HT-29 (cell line): ENCODE measurements at places on chromosomes 2 and 18. TPM values are rescaled to one million over a fixed set of nuclear protein-coding genes. Genes with fewer than 3 reads are reported as not detected.

Gene LCT
- total RNA-seq, result not detected in 2 replicates

DNA sequence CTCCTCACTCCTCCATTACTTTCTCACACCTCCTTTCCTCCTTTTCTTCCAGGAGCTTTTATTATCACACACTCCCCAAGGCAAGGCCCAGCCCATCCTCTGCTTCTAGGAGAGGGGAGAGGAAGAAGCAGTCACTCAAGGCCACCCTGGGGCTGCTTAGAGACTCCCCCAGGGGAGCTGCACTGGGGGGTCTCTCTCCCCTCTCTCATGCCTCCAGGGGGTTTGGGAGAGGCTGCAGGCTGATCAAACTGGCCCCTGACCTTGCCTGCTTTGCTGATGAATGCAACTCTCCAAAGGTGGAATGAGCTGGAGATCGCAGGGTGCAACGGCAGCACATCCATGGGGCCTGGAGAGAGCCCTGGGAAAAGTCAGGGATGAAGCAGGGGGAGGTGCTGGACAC lies 216.9 kb downstream of the CELF4 start:
- no peak for DNase-seq

Gene MFSD6
- total RNA-seq, result 38.3 and 45.1 TPM in 2 replicates

Gene DYNAP
- not detected in 2 replicates for total RNA-seq

Gene HOXD10
- not detected in 2 replicates for total RNA-seq

GRCh38 chr2:39306626-39307025 lies 62.9 kb upstream of the CDKL4 start:
- DNase-seq, result no peak

- DNase-seq, result peak; percentile 91
These were observed 615 bp upstream of the CCNT2 start for GRCh38 chr2:134917888-134918525.

- no peak for DNase-seq
These were observed 118.9 kb upstream of the COL5A2 start for GRCh38 chr2:189298481-189298880.

- no peak for DNase-seq
These were observed 136.3 kb upstream of the SLC39A10 start for GRCh38 chr2:195520671-195521155.

DNA sequence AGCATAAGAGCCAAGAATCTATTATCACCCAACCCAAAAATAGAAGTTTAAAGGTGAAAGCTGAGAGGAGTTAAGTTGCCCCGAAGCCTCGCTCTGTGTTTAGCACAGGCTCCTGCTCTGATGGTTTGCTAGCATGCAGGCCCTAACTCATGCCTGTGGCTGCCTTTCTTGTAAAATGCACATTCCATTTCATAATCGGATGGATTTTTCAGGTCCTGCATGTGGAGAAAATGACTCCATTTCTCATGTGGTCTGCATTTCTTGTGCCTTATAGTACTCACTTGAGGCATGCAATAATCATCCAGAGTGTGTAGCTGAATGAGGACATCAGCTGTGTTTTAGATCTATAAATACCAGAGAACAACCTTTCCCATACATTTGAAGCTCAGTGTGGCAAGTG lies 381.8 kb downstream of the CPS1 start:
- DNase-seq, result no peak

DNA sequence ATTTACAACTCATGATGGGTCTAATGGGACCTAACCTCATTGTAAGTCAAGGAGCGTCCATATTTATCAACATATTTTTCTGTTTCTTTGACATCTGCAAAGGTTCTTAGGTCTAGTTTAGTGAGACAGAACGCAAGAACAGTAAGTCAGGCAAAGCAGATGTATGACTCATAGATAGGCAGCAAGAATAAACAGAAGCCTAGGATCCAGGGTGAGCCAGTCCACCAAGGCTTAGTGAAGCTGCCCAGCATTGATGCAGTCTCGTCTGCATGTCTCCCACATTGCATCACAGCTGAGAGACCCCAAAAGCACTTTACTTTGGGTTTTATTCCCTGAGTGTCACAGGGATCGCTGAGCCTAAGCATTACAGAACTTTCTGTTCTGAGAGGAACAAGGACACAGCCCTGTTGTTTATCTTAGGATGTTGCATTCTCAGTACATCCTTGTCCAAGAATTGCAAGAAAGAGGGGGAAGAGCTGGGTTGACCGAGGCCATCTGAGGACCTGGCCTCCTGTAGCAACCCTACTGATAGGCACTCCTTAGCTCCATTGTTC lies 29.6 kb upstream of the TMEM177 start:
- no peak for DNase-seq

- no peak for DNase-seq
These were observed 281.8 kb downstream of the GULP1 start for GRCh38 chr2:188573453-188573852.

Gene PCARE
- not detected in 2 replicates for total RNA-seq

DNA sequence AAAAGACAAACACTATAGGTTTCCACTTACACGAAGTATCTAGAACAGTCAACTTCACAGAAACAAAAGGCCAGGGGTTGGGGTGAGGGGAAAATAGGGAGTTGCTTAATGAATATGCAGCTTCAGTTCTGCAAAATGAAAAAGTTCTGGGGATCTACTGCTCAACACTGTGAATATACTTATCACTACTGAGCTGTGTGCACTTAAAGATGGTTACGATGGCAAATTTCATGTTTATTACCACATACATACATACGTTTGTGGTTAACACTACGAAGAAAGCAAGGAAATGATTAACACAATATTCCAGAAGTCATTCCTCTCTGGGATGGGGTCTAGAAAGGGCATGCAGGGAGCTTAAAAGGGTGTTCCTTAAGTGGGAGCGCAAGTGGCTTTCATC lies 19.3 kb downstream of the MBOAT2 start:
- no peak for DNase-seq

Gene MC4R
- total RNA-seq, result not detected in 2 replicates

- DNase-seq, result no peak
These were observed 28.2 kb downstream of the OSBPL1A start for GRCh38 chr18:24369426-24369825.

GRCh38 chr18:31356025-31356424 lies 20.6 kb upstream of the DSG4 start:
- DNase-seq, result no peak

DNA sequence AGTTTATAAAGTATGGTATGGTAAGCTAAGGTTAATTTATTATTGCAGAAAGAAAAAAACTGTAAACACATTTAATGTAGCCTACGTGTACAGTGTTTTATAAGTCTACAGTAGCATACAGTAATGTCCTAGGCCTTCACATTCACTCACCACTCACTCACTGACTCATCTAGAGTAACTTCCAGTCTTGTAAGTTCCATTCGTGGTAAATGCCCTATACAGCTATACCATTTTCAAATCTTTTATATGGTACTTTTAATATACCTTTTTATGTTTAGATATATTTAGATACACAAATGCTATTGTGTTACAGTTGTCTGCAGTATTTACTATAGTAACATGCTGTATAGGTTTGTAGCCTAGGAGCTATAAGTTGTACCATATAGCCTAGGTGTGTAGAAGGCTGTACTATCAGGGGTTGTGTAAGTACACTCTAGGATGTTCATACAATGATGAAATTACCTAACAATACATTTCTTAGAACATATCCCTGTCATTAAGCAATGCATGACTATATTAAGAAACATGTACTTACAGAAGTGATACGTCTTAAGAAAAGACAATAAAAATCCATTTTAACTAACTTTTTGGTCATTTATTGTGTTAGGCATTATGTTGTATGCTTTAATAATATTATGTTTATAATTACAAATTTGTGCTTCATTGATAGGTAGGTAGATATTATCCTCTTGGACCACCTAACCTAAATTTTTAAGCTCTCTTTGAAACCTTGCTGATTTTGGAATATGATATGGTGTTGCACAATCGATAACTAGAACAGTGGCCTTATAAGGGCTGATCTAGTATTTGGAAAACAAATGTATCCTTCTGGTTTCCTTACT lies 51.9 kb downstream of the VRK2 start:
- DNase-seq, result no peak

- DNase-seq, result no peak
These were observed 37.0 kb downstream of the CTIF start for GRCh38 chr18:48575658-48576456.

Gene OTOS
- total RNA-seq, result not detected in 2 replicates

Gene SH2D6
- 0.08 and 0.21 TPM in 2 replicates for total RNA-seq

DNA sequence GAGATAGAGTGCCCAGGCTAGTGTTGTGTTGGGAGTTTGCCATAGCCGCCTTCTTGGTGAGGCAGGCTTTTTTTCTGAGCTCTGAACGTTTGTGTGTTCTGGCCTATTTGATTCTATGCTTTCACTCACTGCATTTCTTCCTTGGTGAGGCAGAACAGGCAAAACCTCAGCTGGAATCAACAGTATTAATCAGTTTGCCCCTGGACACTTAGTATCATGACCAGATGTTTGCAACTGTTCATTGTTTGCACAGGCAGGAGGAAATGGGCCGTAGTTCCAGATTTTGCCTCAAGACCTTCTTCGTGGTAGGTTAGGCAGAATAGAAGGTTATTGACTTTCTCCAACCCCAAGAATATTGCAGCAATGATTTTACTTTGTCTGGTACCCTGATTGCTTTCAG lies 218.1 kb upstream of the RASGRP3 start:
- DNase-seq, result no peak

Gene BMP10
- total RNA-seq, result not detected in 2 replicates

DNA sequence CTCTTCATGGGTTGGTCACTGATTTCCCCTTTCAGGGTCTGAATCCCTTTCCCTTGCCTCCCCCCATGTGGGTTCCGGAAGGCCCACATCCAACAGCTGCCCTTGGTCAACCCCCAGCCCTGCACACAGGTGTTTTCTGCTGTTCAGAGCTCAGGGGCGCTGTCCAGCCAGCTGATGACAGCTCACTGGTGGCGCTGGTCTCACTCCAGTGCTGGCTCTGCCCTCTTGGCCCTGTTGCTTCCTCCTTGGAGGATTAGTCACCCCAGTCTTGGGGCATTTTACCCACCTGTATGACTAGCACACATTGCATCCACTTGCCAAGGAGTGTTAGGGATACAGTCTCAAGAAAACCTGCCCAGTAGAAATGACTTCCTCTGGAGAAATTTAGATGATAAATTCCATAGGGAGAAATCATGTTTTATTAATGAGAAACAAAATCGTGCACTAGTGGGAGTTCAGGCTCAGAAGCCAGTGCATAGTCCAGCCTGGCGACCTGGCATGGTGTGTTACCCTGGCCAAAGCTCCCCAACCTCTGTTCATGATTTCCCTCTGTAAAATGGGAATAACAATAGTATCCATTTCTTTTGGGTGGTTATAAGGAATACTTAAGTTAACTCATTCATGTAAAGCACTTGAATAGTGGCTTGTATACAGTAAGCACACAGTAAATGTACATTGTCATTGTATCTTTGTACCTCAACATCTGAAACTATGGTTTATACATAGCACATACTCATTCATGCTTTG lies 21.6 kb downstream of the CRIM1 start:
- DNase-seq, result peak; percentile 79

Gene GPR45
- total RNA-seq, result not detected in 2 replicates

Gene LRRTM1
- not detected in 2 replicates for total RNA-seq

Gene GPR155
- total RNA-seq, result not detected in 2 replicates

- DNase-seq, result no peak
These were observed 293.2 kb downstream of the ALK start for GRCh38 chr2:29628108-29628745.

Gene GKN2
- total RNA-seq, result not detected in 2 replicates

GRCh38 chr2:238892796-238893195 lies 44.9 kb downstream of the TWIST2 start:
- DNase-seq, result no peak

DNA sequence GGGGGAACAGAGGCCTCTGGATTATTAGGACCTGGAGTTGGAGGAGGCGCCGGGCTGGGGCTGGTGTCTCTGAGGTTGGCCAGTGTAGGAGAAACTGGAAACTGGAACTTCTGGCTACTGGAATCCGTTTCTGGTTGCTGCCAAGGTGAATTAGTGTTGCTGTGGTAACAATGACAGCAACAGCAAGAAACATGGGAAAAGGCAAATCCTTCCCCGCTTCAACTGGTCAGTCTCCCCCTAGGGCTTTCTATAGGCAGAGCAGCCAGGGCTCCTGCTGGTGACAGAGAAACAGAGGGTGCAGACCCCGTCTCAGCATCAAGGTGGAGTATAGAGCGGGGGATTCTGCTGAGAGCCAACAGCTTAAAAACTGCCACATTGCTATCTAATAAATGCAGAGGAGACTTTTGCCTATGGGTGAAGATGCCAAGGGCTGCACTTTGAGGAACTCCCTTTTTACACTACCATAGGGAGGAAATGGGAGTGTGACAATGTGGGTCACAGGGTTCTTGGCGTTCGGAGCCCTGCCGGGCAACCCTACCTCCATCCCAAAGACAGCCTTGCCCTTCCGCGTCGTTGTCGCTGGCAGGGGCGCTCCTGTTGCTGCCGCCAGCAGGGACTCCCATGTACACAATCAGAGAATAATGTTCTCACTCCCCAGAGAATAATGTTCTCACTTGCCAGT lies 81.4 kb upstream of the CABLES1 start:
- DNase-seq, result peak; percentile 70

Gene SLC4A3
- total RNA-seq, result 0.08 and 0.36 TPM in 2 replicates

GRCh38 chr2:226970362-226970761 lies 134.5 kb downstream of the RHBDD1 start:
- no peak for DNase-seq

- peak; percentile 17 for DNase-seq
These were observed 644 bp downstream of the ONECUT2 start for GRCh38 chr18:57435846-57436190.

DNA sequence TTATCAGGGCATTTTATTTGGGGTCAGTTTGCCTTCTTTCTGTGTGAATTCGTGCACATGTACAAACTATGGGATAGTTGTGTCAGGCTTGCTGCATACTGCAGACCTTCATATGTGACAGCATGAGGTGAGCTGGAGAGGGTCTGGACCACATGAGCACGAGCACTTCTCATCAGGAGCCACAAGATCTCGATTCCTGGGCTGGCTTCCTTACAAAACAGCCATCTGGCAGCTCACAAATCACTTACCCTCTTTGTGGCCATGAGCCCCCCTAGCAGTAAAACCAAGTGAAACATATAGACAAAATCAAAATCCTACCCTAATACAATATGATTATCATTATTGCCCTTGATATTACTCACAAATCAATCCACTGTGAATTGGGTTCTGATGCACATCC lies 121.2 kb downstream of the MTCL1 start:
- no peak for DNase-seq

GRCh38 chr2:144580521-144581161 lies 60.7 kb upstream of the ZEB2 start:
- DNase-seq, result no peak

DNA sequence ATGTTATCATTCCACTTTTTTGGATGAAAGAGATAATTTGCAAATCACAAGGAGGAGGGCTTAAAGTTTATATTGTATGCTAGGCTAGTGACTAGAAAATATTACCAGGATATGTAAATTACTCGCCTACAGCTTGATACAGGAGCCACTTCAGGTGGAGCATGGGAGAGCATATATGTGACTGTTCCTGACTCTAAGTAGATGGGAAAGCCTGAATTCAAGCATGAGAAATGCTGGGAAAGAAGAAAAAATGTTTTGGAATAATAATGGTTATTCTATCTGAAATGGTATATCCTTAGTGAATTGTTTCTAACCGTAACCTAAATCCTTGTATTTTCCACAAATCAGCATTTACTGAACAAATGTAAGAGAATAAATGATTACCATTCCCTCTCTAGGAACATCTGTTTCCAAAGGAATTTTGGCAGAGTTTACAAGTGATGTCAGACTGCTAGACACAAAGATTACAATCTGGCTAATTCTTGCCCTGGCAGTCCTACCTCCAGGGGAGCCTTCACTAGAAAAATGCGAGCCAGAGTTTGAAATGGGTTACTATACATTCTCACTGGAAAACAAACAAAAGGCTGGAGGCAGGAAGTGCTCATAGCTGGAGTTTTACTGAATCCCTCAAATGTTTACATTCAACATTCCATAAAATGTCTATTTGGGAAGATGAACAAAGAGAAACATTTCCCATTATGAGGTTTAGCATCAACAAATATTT lies 129.4 kb upstream of the MAPRE2 start:
- DNase-seq, result peak; percentile 7
